ENCODE measurements at places on chromosomes 1 and 21. TPM values are rescaled to one million over a fixed set of nuclear protein-coding genes. Genes with fewer than 3 reads are reported as not detected.

DNA sequence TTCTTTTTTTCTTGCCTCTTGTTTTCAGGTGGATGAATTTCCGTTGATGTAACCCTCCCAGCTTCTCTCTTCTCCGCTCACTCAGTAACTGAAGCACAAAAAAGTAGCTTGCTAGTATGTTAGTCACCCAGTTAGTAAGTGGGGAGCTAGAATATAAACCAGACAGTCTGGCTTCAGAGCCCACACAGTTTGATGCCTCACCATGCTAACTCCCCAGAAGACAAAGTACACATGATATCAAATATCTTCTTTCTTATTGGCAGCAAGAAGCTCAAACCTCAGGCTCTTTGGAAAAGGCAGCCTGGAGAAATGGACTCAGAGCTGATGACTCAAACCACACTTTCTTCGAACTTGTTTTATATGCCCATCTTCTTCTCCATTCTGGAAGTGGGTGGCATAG is 187.5 kb upstream of the PLXNA2 start:
- no peak for DNase-seq

- DNase-seq = no peak
Measured at GRCh38 chr1:245715970-245716369, 561.2 kb downstream of the KIF26B start.

GRCh38 chr1:31373897-31374486 is 1.1 kb upstream of the FABP3 start:
- DNase-seq = no peak

DNA sequence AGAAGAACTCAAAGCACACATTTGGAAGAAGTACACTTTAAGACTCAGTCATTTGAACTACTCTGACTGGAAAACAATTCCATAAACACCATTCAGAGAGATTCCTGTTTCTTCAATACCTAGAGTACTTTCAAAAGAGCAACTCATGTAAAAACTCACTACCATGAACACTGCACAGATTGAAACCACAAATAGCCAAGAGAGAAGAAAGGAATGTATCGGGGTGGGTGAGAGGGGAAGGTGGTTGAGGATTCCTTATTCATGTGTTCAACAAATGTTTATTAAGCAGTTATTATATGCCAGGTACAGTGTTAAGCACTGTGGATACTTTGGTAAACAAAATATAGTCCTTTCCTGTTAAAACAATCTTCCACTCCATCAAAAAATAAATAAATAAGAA is 64.7 kb downstream of the NRIP1 start:
- no peak for DNase-seq

The PHF13 gene
- total RNA-seq = 22.2 TPM

Data from tongue (tissue), 3 donors.